H1 (cell line): ENCODE measurements at places on chromosomes 2 and 18.

DNA sequence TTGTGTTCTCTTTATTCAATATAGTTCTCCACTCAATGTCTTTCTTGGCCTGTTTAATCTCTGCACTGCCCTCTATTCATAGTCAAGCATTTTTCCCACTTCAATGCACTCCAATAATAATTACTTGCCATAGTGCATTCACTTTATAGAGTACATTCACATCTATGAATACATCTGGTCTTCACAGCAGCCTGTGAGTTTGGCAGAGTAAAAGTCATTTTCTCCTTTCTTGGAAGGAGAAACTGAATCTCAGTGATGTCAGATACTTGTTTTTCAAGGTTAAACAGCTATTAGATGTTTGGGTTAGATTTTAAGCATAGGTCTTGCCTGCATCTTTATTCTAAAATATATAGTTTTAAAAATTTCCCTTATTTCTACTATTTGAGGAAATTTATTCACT lies 373.2 kb downstream of the TRIB2 start:
- DNase-seq, result no peak

- no peak for DNase-seq
These were observed 3.5 kb downstream of the GULP1 start for GRCh38 chr2:188295067-188295685.

DNA sequence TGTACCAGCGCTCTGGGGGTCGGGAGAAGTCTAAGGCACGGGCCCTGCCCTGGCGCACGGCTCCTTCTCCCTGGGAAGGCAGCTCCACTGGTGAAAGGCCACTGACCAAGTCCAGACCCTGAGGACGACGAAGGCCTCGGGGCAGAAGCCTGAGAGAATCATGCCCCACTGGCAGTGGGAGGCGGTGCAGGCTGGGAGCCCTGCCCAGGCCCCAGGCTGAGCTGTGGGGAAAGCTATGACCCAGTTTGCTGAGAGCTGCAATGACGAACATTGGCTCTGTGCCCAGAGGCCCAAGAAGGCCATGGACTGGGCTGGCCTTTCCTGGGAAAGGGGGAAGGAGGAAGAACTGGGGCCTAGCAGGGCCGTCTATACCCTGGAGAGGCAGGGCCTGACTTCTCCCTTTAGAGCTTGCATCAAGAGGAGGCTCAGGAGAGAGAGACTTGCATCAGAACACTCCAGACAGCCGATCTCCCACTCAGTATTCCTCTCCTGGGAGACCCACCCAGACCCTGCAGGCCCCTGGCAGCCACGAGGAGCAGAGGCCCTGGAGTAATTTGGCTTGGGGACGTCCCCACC lies 32.9 kb downstream of the HS1BP3 start:
- no peak for DNase-seq

- DNase-seq, result no peak
These were observed 23.3 kb downstream of the KCTD18 start for GRCh38 chr2:200486529-200486928.

GRCh38 chr2:151760139-151760650 lies 25.9 kb upstream of the NEB start:
- DNase-seq, result no peak

DNA sequence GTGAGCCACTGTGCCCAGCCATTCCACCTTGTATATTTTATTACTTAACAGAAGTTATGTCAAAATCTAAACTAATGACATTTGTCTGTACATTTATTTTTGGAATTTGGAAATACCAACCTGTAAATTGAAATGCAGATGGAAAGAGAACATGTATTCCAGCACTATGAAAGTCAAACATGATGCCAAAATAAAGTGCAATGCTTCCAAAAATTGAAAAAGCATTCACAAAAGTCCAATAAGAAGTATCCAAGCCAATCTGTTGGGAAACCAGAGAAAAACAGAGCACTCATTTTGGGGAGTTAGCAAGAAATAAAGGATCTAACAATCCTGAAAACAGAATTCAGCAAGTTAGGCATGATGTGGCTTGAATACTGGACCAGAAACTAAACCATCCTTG lies 30.3 kb upstream of the NARS1 start:
- no peak for DNase-seq

DNA sequence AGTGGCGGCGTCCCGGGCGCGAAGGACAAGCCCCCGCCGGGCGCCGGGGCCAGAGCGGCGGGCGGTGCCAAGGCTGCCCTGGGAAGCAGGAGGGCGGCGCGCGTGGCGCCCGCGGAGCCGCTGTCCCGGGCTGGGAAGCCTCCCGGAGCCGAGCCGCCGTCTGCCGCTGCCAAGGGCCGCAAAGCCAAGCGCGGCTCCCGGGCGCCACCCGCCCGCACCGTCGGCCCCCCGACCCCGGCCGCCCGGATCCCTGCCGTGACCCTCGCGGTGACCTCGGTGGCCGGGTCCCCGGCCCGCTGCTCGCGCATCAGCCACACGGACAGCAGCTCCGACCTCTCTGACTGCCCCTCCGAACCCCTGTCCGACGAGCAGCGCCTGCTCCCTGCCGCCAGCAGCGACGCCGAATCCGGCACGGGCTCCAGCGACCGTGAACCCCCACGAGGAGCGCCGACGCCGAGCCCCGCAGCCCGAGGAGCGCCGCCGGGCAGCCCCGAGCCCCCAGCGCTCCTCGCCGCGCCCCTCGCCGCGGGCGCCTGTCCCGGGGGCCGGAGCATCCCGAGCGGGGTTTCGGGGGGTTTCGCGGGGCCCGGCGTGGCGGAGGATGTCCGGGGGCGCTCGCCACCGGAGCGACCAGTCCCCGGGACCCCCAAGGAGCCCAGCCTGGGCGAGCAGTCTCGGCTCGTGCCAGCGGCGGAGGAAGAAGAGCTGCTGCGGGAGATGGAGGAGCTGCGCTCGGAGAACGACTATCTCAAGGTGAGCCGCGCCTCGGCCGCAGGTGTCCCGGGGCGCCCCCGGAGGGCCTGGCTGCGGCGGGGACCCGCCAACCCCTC lies 820 bp downstream of the MTCL1 start:
- DNase-seq, result peak; percentile 62

DNA sequence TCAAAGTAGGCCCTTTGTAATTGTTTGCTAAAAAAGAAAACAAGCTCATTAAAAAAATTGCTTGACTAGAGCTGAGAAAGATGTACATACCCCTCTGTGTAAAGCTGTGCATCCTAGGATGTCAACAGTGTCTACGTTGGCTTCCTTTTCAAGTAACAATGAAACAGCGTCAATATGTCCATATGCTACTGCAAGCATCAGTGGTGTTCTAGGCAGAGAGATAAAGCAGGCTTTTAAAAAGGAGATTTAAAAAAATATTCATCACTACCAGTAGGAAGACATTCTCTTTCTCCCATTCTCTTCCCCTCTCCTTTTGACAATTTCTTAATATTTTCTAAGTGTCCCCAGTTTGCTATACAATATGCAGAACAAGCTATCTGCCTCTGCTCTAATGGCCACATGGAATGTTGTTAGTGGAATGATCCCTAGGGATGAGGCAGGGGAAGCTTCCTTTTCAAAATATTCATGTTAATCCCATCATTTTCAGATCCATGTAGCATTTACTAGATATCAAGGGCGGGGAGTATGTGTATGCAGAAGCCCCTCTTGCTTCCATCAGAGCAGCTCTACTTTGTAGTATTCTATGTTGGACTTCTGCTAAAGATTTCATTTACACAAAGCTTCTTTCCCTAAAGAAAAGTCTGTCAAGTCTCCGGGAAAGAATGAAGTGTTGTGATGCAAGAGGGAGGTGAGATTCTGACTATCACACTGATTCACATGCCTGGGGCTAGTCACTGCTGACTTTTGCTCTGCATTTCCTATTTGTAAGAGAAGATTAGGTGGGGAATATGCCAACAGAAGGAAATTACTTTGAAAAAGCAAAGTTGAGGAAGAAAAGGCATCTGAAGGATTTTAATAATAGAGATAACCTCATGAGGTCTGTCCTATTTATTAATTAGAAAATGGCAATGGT lies 81.5 kb upstream of the PGAP1 start:
- DNase-seq, result no peak

GRCh38 chr2:195711478-195711877 lies 54.5 kb downstream of the SLC39A10 start:
- DNase-seq, result no peak

DNA sequence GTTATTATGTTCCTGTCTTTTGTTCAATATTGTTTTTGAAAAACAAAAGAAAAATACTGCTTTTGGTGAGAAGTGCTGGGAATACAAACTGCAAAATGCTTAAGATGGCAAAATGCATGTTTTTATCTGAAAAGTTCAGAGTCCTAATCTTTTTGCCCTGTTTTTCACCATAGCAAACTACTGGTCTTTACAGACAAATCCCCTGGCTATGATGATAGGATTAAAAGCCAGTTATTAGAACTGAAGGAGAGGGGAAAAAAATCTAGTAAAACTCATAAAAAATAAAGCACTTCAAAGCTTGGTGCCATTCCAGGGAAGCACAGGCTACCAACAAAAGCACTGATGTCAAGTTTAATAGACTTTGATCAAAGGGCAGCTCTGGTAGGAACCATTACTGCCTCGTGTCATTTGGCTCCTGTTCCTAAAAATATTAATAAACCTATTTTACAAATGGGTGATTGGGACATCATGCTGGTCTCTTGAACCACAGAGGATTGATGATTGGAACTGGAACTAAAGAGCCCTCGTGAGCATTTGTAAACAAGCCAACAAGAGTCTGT lies 194.7 kb downstream of the RAB3GAP1 start:
- DNase-seq, result no peak

- DNase-seq, result no peak
These were observed 534.3 kb downstream of the ADCYAP1 start for GRCh38 chr18:1438967-1439366.

DNA sequence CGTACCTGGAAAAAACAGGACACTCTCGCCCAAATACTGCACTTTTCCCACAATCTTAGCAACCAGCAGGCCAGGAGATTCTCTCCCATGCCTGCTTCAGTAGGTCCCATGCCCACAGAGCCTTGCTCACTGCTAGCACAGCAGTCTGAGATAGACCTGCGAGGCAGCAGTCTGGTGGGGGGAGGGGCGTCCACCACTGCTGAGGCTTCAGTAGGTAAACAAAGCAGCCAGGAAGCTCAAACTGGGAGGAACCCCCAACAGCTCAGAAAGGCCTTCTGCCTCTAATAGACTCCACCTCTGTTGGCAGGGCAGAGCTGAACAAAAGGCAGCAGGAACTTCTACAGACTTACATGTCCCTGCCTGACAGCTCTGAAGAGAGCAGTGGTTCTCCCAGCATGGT lies 1202.8 kb upstream of the ACVR2A start:
- no peak for DNase-seq

DNA sequence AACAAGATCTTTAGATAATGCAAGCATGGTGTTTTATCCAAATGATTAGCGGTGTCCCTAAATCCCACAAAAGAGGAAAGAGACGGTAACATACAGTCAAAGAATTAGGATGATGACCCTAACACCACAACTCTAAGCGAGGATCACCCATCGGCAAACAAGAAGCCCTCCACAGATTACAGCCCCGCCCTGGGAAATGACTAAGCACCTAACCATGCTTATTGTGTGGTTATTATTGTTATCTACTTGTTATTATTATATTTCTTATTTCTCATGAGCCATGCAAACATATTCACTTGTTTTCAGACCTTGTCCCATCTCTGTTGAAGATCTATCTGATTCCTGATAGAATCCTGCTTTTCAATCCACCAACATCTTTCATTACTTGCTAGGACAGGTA lies 651.3 kb downstream of the NYAP2 start:
- no peak for DNase-seq

DNA sequence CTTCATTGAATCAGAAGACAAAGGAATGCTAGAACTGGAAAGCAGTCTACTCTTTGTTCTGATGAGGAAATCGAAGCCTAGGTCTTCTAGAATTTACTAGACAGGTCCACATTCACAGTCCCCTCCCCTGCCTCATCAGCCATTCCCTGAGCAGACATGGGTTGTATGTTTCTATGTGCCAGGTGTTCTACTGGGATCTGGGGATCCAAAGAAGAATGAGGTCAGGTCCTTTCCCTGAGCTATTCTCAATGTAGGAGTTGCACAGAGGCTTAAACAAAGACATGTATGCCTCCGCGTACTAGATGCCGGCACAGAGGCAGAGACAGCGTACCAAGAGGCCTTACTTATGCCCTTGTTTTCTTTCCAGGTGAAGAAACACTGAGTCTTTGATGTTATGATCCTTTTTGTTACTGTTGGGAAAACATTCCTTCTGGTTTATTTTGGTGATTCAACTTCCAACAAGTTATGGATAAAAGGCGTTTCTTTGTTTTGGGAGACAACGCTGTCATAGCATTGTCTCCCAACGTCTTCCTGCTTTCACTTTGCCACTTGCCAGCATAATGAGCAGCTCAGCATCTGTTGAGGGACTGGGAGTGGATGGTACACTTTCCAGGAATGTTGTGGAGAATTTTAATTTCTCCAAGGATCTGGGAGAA lies 174.4 kb downstream of the ALPK2 start:
- no peak for DNase-seq

DNA sequence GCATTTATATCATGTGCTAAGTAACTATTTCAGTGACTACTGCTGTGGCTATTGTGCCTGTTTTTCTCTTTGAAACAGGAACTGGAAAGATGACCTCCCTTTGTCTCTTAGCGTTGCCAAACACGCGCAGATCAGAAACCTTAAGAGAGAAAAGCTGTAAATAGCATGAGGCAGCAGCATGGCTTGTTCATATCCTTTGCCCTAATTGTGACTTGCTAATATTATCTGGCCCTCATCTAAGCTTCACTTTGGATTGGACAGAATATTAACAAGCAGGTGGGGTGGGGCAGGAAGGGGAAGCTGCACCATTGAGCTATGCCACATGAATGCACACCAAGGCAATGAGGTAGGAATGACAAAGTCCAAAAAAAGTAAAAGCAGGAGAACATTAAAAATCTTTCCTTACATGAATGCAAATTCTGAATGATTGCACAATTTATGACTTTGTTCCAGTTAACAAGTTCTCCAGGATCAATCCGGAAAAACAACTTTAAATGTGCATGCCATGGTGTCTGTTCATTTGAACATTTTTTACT lies 128.4 kb downstream of the IRS1 start:
- DNase-seq, result no peak

- no peak for DNase-seq
These were observed 3.5 kb downstream of the CRIM1 start for GRCh38 chr2:36359067-36359466.

DNA sequence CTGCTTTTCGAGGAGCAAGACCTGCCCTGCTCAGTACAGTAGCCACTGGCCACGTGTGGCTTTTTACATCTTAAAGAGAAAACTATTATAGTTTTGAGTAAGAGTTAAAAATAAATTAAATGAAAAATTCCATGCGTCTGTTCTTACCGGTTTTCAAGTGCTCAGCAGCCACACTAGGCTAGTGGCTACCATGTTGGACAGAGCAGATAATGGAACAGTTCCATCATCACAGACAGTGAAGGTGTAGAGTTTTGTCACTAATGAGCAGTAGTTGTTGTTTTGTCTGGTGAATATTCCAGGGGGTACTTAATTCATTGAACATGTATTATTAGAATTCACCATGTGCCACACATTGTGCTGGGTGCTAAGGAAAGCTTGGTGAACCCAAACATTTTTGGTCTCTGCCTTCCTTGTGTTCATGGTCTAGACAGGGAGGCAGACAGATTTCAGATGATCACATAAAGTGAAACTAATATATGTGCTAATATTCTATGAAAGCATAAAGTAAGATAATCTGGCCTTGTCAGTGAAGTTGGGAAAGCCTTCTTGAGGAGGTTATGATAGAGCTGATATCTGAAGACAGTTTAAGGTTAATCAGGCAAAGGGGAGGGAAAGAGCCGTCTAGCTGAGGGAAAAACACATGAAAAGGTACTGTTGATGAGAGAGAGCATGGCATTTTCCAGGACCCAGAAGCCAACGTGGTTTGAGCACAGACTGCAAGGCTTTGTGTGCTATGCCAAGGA lies 1.4 kb downstream of the ALMS1 start:
- DNase-seq, result no peak

GRCh38 chr2:11775384-11775783 lies 29.0 kb downstream of the LPIN1 start:
- no peak for DNase-seq

GRCh38 chr2:39007875-39008504 lies 112.9 kb downstream of the SOS1 start:
- DNase-seq, result no peak
